Stimulated activated naive CD4-positive, alpha-beta T cell treated with Interleukin-2 at 50 U/mL for 16 hours (primary cell): ENCODE measurements at places on chromosomes 2 and 18.

- DNase-seq: no peak
Observed at GRCh38 chr18:73316513-73316912, 448.7 kb upstream of the NETO1 start.

- DNase-seq: no peak
Observed at GRCh38 chr2:190571686-190572085, 37.2 kb upstream of the NEMP2 start.

DNA sequence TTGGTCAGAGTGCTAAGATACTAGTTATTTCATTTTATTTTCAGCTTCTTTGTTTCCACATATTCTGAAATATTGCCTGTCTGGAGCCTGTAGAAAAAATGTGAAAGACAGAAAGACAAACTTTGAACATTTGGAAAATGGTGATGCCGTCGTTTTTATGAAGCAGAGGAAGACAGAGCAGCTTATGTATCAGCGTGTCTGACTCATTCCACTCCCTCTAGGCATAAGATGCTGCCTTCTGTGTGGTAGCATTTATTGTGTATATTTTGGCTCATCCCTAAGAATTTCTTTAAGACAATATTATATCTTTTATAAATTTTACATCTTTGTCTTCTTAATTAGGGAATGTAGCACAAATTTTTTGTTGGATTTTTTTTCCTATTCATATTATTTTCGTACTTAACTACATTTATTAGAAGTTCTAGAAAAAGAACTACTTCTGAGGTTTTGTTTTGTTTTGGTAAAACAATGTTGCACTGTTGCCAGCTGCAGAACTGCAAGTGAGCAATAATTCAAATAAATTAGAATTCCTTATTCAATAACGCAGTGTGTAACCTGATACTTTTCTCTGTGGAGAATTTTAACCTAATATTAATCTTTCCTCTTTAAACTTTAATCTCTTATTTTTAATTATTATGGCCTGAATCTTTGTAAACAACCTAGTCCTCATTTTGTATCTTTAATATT lies 300.4 kb downstream of the ZNF407 start:
- no peak for DNase-seq

- no peak for DNase-seq
Observed at GRCh38 chr2:241358470-241358869, 2.4 kb downstream of the FARP2 start.

DNA sequence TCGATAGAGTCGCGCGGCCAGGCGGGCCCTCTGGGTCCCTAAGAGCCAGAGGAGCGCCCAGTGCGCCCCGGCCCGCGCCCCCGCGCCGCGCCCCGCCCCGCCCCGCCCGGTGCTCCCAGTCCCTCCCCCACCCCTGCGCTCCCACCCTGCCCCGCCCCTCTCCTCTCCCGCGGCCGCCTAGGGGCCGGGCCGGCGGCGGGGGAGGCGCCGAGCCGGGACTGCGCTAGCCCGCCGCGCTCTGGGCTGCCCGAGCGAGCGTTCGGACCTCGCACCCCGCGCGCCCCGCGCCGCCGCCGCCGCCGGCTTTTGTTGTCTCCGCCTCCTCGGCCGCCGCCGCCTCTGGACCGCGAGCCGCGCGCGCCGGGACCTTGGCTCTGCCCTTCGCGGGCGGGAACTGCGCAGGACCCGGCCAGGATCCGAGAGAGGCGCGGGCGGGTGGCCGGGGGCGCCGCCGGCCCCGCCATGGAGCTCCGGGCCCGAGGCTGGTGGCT lies at the start of gene GPC1:
Gene GPC1, plus strand, starts transcription at position 207 of the 491 bp plus-strand sequence. Its CDS starts 256 bp downstream, at position 463.
- peak; percentile 62 for DNase-seq

DNA sequence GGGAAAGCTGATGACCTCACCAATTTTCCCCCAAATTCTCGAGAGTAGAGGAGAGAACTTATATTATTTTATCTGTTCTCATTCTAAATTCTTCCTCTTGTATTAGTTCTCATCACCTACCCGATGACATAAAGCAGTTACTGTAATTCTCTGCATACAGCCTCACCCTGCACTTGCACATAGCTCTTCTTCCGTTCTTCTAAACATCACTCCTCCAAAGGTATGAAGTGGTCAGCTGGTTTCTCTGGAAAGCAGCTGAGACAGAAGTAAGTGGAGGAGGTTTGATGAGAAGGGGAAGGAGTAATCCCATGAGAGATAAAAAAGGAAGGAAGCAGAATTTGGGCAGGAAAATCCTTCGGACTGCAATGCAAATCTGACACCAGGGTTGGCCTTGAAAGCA lies 39.0 kb downstream of the FBXO48 start:
- DNase-seq: no peak

- no peak for DNase-seq
Observed at GRCh38 chr2:165003443-165004130, 48.3 kb upstream of the SLC38A11 start.

- no peak for DNase-seq
Observed at GRCh38 chr2:28986429-28986828, 5.3 kb downstream of the TOGARAM2 start.

DNA sequence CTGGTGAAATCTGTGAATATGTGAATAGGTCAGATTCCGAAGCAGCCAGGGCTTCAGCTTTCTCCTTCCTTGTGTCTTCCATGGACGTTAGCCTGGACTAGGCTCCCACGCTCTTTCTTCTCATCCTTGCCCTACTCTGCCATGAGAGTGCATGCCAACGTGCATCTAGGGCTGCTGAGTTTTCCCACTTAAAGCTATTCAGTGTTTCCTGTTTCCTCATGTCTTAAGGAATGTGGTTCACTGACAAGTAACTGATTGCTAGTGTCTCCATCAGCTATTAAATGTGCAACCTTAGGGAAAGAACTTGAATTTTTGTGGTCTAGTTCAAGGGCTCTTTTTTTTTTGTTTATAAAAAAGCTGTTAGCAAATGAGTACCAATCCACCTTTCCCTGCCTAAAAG lies 642.3 kb upstream of the LINC00305 start:
- no peak for DNase-seq

DNA sequence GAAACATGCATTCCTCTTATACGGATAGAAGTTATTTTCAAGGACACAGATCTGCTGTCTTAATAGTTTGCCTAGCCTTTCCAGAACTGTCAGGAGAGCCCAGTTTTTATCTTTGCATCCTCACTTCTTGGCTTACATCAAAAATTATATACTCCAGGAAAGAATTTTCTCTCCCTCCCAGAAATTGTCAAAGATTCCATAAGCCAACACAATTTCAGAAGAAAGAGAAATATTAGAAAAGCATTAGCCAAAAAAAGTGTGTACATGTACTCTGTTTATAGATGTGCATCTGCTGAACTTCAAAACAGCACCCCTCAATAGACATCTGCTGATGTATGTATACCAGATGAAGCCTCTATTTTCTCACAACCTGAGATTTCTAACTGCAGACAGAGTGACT lies 210.4 kb downstream of the METTL4 start:
- DNase-seq: no peak

- DNase-seq: no peak
Observed at GRCh38 chr18:28267276-28267675, 90.3 kb upstream of the CDH2 start.

- no peak for DNase-seq
Observed at GRCh38 chr2:225002656-225003045, 39.6 kb downstream of the DOCK10 start.

DNA sequence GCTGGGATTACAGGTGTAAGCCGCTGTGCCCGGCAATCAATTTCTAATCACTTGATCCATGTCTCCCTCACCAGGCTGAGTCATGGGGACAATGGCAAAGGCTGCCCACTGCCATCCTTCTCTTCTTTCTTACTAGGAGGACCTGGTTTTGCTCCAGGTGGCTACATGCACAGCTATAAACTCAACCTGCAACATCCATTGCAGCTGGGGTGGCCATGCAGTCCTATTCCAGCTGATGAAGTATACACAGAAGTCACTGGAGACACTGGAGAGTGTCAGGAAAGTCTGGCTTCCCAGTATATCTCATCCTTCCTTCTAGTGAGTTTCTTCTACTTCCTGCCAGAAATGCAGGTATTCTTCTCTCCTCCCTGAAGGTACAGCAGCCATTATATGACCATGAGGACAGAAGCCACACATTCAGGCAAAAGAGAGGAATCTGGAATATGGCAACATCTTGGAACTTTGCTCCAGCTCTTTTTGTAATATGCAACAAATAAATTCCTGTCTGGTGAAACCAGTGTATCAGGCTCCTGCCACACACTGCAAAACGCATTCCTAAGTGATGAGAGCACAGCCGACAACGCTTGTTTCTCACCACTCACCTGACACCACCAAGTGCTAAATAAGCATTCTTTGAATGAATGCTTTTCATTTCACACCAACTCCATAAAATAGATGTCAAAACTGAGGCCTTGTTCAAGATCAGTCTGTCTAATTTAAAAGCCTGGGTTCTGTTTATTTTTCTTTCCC lies 32.3 kb downstream of the SCTR start:
- no peak for DNase-seq

- DNase-seq: no peak
Observed at GRCh38 chr2:200379481-200380090, 73.1 kb downstream of the SPATS2L start.

DNA sequence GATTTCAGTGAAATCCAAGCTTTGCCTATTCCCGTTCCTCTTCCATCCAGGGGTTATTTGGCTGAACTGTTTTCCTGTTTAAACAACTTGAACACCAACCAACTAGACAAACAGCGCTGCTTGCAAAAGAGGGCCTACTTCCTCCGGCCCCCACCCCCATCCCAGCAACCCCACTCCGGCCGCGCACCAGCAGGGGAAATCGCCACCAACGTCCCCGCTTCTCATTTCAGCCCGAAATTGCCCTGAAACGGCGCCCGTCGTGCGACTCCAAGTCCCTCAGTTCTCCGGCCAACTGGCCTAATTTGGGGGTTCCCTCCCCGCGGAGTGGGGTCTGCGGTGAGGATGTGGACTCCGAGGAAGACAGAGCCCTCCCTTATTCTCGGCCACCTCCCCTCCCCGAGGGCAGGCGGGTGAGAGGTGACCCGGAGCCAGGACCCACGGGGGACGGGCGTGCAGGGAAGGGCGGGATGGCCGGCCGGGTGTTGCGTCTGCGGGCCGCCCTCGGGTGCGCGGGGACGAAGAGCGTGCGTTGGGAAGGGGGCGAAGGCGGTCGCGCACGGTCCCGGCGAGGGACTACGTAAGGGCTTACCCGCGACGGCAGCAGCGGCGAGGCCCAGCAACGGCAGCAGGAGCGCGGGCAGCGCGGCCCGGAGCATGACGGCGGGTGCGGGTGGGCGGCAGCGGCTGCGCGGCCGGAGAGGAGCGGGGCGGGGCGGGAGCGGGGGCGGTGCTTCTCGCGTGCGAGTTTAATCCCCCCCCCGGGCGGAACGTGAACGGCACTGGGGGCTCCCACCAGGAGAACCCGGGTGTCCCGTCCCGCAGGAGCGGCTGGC lies at the start of gene CD302:
Gene CD302, minus strand, starts transcription at position 666 of the 833 bp plus-strand sequence. Its CDS starts 10 bp downstream, at position 656.
- DNase-seq: peak; percentile 24

GRCh38 chr2:195730912-195731311 lies 73.9 kb downstream of the SLC39A10 start:
- DNase-seq: no peak

DNA sequence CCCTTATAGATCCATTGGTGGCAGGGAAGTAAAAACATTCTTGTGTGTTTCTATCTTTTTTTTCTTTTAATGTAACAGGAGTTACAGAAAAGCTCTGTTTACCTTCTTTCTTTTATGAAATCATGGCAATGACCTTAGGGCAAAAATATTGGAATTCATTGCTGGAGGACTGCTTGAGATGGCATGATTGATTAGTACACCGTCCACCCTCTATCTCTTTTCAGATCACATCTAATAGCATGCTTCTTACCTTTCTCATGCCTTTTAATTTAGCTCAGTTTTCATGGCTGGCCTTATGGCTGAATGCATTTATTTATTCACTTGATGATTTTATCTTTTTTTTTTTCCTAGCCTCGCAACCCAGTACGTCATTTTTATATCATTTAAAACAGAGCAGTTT lies 177.6 kb upstream of the CDH20 start:
- no peak for DNase-seq

GRCh38 chr2:242027676-242028450 lies 158.3 kb downstream of the RTP5 start:
- DNase-seq: no peak

GRCh38 chr2:12486205-12487118 lies 230.3 kb upstream of the TRIB2 start:
- DNase-seq: no peak

GRCh38 chr2:44244135-44244871 lies 31.0 kb upstream of the SLC3A1 start:
- DNase-seq: peak; percentile 10

DNA sequence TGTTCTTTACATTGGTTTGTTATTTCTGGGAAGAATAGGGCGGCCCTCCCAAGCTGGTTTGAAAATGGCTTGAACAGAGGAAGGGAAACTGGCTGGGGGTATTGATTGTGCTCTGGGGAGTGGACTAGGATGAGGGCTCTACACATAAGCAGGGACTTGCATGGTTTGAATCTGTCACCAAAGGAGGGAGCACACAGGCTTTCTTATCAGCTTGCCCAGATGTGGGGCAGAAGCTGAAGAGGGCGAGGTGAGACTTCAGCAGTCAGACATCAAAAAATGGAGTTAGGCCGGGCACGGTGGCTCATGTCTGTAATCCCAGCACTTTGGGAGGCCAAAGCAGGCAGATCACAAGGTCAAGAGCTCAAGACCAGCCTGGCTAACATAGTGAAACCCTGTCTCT lies 7.2 kb upstream of the RAB12 start:
- DNase-seq: no peak

DNA sequence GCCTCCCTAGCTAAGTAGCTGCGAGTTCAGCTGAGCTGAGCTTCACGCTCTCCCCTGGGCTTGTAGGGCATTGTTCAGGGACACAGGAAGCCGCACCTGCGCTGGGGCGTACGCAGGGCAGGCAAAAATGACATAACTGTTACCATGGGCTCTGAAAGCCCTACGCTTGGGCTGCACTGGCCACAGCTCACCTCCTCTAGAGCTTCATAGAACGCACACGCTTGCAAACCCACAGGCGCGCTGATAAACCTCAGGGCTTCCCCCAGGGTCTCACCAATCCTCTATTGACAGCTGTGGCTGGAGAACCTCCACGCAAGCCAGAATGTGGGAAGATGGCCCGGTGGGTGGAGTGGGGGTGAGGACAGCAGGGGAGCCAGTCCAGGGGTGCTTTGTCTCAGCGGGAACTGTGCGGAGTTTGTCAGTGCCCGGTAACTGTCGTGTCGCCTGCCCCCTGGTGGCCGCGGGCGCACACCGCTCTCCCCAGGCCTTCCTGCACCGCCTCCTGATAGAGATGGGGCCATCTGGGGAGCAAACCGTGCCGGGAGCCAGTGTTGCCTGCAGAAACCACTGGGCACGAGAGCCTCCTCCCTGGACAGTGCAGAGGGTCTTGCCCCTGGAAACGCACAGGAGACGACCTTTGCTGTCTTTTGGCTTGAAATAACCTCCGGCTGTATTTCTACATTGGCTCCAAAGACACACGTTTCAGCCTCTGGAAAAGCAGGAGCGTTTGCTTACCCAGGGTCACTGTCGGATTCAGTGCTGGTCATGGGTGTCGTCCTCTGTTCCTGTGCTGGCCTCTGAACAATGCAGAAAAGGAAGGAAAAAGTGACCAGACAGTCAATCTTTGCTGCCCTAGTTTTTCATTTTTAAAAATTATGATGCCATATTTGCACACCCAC lies 17.0 kb upstream of the CIDEA start:
- DNase-seq: peak; percentile 39

GRCh38 chr2:68740400-68740914 lies 5.8 kb downstream of the ARHGAP25 start:
- DNase-seq: no peak

GRCh38 chr2:101106453-101107181 lies 44.6 kb downstream of the TBC1D8 start:
- DNase-seq: no peak
